ENCODE measurements at places on chromosomes 16 and 17.
A peak's percentile ranks its signal among the peaks of the same experiment; 100 is the strongest.

GRCh38 chr17:38904892-38905291 lies 20.5 kb upstream of the LASP1NB start:
- no peak for DNase-seq

GRCh38 chr16:83939266-83939855 lies 13.7 kb upstream of the OSGIN1 start:
- DNase-seq: peak; percentile 73

DNA sequence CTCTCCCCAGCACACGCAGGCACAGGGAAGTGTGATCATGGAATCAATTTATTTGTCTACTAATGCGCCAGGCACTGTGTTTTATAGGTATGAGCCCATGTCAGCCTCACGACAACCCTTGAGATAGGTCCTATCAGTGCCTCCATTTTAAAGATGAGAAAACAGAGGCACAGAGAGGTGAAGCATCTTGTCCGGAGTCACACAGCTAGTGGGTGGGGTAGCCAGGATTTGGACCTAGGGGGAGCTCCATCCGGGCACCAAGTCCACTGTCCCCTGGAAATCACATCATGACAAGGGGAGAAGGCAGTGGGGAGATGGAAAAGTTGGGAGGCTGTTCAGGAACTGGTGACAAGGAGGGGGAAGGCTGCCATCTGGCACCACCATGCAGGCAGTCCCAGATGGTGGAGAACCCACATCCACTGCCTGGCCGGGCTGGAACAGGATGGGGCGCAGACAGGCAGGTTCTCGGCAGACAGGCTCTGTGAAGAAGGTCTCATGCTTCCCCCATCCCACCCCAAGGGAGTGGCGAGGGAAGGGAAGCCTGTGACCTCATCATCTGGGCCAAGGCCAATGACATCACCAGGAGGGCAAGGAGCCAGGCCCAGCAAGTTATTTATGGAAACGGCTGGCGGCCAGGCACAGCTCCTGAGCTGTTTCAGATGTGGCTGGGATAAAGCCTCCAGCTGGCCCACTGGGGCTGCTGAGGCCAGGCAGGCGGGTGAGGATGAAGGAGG lies 126.0 kb upstream of the SDK2 start:
- DNase-seq: peak; percentile 42

DNA sequence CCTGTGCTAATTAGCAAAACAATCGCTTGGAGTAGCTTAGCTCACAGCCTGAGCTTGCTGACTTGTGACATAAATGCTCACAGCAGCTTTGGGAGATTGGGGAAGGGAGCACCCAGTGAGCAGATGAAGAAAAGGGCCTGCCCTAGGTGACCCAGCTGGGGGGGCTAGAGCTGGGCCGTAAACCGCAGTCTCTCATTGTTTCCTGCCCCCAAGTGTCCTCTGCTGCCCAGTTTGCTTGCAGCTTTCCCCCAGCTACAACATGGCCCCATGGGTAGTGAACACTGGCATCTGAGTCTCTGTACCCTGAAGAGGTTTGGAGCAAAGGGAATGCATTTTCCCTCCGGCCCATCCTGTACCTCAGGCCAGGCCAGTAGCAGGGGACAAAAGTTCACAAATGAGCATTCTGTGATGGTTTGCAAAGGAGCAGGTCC lies 349.4 kb downstream of the SLC39A11 start:
- no peak for DNase-seq

GRCh38 chr17:48427598-48427997 lies 2.4 kb downstream of the SKAP1 start:
- peak; percentile 55 for DNase-seq

- no peak for DNase-seq
Measured at GRCh38 chr17:45427181-45427835, 5.4 kb downstream of the ARHGAP27 start.

DNA sequence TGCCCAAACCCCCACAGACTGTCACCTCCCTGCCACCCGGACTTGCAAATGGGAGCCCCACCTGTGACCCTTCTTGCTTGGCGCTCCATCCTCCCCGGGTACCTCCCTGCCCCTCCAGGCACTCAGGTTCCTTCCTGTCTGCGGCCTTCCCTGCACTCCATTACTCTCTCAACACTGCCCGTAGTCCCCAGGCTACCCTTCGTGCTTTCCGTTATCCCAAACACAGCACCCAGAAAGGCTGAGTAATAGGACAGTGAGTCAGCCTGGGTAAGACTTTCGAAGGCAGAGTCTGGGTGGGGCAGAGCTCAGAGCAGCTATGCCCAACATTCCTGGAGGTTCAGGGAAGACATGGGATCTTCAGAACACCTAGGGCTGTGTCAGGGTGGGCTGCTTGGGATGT lies 16.6 kb upstream of the C16orf74 start:
- DNase-seq: peak; percentile 32

- DNase-seq: no peak
Measured at GRCh38 chr17:17497065-17497844, 1.1 kb upstream of the RASD1 start.

- no peak for DNase-seq
Measured at GRCh38 chr17:58184308-58184985, 8.1 kb upstream of the EPX start.

GRCh38 chr17:16932156-16932555 lies 39.8 kb downstream of the TNFRSF13B start:
- no peak for DNase-seq

DNA sequence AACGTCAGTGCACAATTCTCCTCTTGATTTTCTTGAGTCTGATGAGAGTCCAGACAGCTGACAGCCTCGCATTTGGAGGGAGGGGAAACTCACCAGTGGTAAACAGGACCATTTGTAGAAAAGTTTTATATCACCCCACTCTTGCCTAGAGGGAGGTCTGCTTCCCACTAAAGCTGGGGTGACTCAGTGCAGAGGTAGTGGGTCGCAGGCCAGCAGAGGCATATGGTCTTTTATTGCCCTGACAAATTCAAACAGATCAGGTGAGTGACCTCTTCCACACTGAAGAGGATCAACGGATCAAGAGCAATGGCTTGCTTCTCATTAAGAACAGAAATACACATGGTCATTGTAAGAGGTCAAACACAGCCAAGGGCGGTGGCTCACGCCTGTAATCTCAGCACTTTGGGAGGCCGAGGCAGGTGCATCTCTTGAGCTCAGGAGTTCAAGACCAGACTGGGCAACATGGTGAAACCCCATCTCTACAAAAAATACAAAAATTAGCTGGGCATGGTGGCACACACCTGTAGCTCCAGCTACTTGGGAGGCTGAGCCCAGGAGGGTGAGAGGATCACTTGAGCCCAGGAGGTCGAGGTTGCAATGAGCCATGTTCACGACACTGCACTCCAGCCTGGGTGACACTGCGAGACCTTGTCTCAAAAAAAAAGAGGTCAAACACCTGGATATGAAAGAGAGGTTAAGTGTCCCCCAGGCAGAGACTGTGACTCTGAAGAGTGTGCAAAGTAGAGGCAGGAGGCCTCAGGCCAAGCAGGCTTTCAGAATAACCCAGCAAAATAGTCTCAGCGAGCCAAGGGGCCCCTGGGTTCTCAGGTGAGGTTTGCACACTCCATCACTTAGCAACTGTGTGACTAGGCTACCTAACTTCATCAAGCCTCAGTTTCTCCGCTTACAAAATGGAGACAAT lies 56.5 kb upstream of the ERN1 start:
- no peak for DNase-seq

- DNase-seq: no peak
Measured at GRCh38 chr16:89489898-89490438, 393 bp downstream of the ANKRD11 start.

- DNase-seq: no peak
Measured at GRCh38 chr16:842061-842476, 41.5 kb upstream of the GNG13 start.

- no peak for DNase-seq
Measured at GRCh38 chr16:89045181-89045815, 48.4 kb upstream of the ACSF3 start.

- no peak for DNase-seq
Measured at GRCh38 chr17:835263-835662, 53.1 kb downstream of the MRM3 start.

GRCh38 chr16:77223184-77223583 lies 24.0 kb downstream of the SYCE1L start:
- no peak for DNase-seq

DNA sequence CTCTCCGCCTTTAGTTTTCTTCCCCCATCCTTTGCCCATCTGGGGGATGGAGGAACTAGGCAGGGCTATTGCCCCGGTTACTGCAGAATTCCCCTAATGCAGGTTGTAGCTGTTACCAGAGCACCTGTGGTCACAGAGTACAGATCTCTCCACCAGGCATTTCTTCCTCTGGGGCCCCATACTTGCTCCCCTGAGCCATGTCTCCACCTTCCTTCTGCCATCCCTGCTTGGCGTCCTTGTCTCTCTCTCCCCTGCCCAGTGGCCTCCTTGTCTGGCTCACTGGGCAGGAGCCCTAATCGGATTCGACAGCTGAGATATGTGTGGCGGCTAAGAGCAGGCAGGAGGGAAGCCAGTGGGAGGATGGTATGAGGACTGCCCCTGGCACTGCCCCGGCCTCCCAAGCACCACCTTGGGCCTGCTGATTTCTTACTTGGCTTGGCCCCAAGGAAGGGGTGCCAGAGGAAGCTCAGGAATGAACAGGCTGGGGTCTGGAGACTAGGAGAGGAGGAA lies 2.0 kb downstream of the RARA start:
- DNase-seq: no peak

- peak; percentile 60 for DNase-seq
Measured at GRCh38 chr17:7922845-7923628, 6.6 kb downstream of the KCNAB3 start.

Data from inflammatory macrophage treated with lipopolysaccharide for 4 hours (primary cell).